ENCODE measurements at places on chromosomes 6 and 20.

GRCh38 chr20:2293486-2293885 is 2.3 kb upstream of the TGM3 start:
- DNase-seq, result peak; percentile 13

DNA sequence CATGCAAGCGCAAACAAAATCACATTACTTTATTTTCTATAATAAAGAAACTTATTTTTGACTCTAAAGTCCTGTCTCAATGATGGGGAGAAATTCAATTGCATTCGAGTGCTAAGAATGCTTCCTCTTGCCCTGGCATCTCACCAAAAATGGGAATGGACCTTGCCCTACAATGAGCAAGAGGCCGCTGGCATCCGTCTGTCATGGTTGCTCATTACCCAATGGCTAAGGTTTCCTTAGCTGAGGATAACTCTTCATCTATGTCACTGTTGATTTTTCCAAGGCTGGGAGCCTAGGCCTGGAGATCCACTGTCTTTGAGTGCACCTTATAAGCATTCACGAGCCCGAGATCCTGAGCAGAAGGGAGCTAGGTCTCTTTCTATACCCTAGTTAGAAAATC is 471.3 kb upstream of the NRSN1 start:
- no peak for DNase-seq

- peak; percentile 75 for DNase-seq
These were observed 69.6 kb downstream of the TBXT start for GRCh38 chr6:166097914-166098522.

GRCh38 chr6:149079456-149079855 is 238.1 kb upstream of the TAB2 start:
- DNase-seq, result no peak

DNA sequence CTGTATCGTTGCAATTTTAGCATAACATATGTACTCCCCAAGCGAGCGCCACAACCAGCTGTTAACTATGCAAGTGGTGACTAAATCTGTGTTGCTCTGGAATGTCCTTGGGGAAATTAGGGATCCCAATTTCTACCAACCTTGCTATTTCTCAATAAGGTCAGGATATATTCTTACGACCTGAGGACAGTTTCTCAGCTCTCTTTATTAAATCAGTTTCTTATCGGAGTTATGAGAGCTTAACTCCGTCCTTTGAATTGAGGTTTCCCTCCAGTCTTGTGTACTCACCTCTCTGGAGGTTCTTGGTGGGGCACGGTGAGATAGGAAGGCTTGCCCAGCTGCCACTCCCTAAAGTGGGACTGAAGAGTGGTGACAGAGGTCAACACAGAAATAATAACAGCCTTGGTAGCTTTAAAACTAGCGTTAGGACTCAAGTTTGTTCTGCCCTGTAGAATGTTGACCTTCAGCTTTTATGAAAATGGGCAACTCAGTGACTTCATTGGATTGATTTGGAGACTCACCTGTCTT is 694 bp downstream of the MRPS18B start:
- no peak for DNase-seq

DNA sequence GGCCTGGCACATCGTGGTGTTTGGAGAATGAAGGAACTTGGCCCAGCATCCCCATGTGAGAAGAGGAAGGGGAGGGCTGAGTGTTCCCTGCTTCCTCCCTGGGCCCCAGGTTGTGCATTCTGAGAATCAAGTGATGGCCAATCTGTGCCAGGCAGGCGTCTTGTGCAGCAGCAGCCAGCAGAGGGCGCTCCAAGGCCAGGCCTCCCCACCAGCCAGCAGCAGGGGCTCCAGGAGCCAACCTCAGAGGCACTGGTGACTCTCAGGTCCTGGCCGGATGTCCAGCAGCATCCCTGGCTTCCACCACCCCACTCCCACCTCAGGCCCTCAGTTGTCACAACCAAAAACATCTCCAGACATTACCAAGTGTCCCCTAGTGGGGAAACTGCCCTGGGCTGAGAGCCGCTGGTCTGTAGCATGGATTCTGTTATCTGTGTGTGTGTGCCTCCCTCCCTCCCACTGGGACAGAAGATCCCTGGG is 192.0 kb downstream of the PREX1 start:
- DNase-seq, result peak; percentile 85
